ENCODE measurements at places on chromosomes 3 and 15.

DNA sequence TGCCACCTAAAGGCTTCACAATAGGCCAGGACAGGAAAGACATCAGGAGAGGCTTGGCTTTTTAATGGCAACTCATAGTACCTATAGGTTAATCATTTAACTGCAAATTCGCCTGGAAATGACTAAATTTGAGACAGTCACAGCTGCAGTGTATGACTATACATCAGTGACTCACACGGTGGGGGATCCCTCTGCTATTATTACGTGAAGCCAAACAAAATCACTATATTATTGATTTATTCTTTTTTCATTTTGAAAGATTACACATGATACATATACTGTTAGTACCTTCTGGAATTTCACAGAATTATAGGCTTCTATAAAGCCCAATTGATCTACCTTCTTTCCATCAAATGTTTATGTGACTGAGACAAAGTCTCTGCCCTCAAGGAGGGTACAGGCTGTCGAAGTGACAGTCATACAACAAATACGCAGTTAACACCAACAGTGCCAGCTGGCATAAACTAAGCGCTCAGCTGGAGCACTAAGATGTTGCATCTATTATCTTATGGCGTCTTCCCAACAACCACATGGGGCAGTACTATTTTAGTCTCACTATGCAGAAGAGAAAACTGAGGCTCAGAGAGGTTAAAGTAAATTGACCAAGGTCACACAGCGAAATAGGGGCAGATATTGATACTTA, 82.0 kb upstream of the LMOD3 start:
- peak; percentile 57 for DNase-seq

- peak; percentile 22 for DNase-seq
Observed at GRCh38 chr3:17645074-17645698, 97.2 kb downstream of the TBC1D5 start.

DNA sequence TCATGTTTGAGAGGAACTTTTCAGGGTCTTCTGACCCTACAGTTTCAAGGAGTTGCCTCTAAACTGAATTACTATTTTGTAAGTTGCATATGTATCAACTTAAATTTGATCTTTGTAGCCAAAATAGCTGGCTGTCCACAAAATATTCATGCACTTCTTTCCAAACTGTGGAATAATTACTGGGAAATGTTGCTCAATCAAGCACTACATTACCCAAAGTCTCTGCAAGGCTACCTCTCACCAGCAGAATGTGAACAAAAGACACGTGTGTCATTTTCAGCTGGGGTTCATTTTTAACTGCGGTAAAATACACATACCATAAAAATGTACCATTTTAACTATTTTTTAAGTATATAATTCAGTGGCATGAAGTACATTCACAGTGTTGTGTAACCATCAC, 320.4 kb downstream of the CTNNB1 start:
- no peak for DNase-seq

DNA sequence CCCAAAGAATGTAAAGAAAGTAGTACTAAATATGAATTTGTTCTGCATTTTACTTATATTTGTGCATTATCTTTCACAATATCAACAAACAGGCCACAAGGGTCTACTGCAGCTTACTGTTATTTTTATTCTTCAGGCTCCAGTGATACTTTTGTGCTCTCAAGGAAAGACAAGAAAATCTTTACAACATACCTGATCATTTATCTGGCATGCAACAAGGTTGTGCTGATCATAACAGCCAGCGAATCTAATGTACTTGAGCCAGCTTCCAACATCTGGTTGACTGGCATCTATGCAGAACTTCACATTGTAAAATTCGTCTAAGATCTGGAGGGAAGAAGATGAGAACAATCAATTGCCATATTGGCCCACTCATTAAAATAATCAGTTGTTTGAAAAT, 520.0 kb downstream of the MECOM start:
- DNase-seq, result no peak

DNA sequence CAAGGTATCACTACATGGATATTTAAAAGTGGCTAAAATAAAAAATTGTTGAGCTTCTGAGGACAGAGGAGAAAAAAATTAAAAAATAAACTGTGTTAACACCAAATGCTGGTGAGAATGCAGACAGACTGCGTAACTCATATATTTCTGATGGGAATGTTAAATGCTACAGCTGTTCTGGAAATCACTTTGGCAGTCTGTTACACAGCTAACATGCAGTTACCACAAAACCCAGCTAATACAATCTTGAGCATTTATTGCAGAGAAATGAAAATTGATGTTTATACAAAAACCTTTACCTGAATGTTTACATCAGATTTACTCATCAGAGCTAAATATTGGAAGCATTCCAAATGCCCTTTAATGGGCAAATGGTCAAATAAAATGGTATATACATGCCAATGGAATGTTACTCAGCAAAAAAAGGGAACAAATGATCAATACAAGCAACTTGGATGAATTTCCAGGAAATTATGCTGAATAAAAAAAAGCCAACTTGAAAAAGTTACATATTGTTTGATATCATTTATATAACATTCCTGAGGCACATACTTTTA, 24.6 kb downstream of the MNS1 start:
- DNase-seq, result peak; percentile 8

DNA sequence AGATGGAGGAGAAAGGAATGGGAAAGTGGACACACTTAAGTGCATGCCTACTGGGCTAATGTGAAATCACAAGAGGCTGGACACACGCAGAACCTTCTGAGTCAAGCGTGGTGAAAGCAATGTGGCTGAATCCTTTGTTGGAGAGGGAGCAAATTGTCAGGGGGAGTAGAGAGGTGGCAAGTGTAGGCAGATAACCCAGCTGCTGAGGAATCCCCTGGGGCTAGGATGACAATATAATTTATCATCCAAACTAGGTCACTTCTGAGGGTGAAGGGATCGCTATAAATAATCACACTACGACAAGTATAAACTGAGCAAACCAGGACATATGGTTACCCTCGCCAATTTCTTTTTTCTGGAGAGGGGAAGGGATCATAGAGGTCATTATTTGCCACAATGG, 28.7 kb downstream of the TAMM41 start:
- peak; percentile 73 for DNase-seq

DNA sequence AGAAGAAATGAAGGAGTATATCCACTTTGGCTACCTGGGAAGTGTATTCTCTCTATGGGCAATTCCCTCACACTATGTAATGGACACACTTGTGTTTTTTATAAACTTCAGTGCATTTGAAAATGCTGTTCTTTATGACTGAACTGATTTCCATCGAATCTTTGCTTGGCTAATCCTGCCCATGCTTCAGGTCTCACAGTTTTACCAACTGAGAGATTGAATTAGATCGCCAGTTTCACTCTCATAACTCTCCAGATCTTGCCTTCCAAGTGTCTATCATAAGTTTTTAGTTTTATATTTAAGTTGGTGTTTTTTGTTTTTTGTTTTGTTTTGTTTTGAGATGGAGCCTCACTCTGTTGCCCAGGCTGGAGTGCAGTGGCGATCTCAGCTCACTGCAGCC, 73.5 kb upstream of the MBNL1 start:
- no peak for DNase-seq

- DNase-seq, result no peak
Observed at GRCh38 chr3:155196131-155197021, 97.1 kb downstream of the STRIT1 start.

- DNase-seq, result no peak
Observed at GRCh38 chr3:174529298-174529697, 329.8 kb upstream of the NAALADL2 start.

DNA sequence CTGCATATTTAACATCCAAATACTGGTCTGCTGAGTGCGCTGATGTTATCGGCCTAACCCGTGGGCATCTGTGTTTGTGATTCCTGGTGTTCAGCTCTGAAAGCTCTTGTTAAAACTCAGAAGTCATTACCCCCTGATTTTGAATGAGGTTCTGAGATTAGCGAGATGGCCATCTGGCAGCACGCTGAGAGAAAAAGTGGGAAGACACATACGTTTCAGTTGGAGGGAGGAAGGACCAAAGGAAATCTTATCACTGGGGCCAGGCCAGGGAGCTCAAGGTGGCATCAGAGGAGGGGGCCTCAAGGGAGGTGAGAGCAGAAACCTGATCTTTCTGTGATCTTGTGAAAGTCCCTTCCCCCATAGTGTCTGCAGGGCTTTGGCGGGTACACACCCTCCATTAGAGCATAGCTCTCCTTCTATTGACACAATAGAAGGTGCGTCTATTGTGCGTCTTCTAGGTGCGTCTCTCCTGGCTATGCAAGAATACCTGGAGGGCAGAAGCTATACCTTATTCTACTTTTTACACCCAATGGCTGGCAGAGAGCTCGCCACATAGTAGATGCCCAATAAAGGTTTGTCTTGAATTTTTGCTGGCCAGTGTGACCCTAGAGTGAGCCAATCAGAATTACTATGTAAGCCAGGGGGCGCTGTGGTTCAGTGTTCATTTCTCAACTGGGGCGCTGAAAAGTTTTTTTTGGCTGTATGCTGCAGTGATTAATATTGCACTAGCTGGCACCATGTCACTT, 182.4 kb downstream of the SHQ1 start:
- DNase-seq, result no peak

- DNase-seq, result peak; percentile 13
Observed at GRCh38 chr3:163490119-163490518, 1588.2 kb downstream of the SI start.

GRCh38 chr15:81863162-81863561, 182.7 kb downstream of the MEX3B start:
- no peak for DNase-seq
